IMR-90 (cell line): ENCODE measurements at places on chromosomes 2 and 18. TPM values are rescaled to one million over a fixed set of nuclear protein-coding genes. Genes with fewer than 3 reads are reported as not detected.

BCL2 gene
- total RNA-seq = 0.54 and 0.56 TPM in 2 replicates

PFN4 gene
- total RNA-seq = 0.28 and 0.36 TPM in 2 replicates

TRIM54 gene
- total RNA-seq = under 0.01 TPM in 1 of 2 replicates, not detected in the other

GCG gene
- total RNA-seq = not detected in 2 replicates

SKOR2 gene
- total RNA-seq = not detected in 2 replicates

ALK gene
- not detected in 2 replicates for total RNA-seq

GGCX gene
- 31.9 and 35.0 TPM in 2 replicates for total RNA-seq

MYOM1 gene
- under 0.01 TPM in 2 replicates for total RNA-seq

TUBB8B gene
- not detected in 2 replicates for total RNA-seq

AGAP1 gene
- 11.7 and 15.1 TPM in 2 replicates for total RNA-seq

- DNase-seq = no peak
These were observed at the start of gene CDKL4 for GRCh38 chr2:39243469-39244123. Gene CDKL4, minus strand, starts transcription at chr2:39243970.

DNA sequence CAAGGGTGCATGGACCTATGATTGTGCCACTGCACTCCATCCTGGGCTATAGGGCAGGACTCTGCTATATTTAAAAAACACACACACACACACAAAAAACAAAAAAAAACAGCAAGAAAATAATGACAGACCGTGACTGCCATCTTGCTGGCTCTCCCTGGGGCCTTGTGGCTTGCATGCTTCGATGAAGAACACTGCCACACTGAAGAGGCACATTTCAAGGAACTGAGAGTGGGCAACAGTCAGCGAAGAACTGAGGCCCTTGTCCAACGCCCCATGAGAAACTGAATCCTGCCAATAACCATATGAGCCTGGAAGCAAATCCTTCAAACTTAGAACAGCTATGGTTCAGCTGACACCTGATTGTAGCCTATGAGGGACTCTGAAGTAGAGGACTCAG, 158.1 kb downstream of the CCBE1 start:
- no peak for DNase-seq

GRCh38 chr2:240482141-240482540, 46.7 kb downstream of the GPC1 start:
- no peak for DNase-seq

GRCh38 chr2:38737925-38738324, 13.2 kb downstream of the SRSF7 start:
- DNase-seq = no peak

DNA sequence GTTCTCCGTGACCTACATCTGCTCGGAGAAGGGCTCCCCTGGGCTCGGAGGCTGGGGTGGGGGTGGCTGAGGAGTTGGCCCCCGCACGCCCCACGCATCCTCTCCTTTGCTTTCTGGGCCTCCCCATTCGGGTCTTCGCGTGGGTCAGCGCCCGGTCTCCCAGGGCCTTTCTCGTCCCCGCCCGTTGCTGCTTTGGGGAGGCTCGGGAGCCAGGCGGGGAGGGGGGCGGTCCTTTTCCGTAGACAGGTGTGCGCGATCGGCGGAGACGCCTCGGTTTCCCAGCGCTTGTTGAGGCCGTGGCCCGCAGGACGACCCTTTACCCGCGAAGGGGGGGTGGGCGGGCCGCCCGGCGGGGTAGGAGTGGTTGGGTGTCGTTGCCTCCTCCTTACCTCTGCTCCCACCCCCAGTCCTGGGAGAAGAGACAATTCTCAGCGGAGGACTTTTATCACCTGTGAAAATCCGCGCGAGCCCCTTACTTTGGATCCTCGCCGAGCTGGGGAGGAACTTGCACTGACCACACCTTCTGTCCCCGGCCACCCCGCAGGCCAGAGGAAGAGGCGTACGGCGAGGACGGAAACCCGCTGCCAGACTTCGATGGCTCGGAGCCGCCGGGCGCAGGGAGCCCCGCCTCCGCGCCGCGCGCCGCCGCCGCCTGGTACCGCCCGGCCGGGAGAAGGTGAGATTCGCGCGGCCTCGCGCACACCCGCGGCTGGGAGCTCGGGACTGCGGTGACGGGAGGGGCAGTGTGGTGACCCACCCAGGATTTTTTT, 2.6 kb downstream of the ADCYAP1 start:
- DNase-seq = no peak

DNA sequence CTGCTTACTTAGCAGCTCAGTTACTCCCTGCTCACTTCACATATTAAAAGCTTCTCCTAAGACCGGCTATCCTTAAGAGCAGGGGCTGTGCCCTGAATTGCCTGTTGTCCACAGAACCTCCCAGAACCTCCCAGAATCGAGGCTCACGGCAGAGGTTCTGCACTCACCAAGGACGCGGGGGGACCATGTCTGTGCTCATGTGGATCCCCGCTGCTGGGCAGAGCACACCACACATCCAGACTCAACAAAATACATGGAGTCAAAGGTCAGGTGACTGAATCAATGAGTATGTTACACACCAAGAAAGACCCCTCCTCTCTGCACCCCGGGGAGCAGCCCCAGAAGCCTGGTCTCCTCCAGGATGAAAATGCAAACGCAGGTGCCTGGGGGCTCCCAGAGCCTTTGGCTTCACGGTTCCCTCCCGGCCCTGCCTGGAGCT, 149.0 kb downstream of the MBP start:
- DNase-seq = no peak

GRCh38 chr2:30686669-30687068, 120.6 kb downstream of the CAPN13 start:
- DNase-seq = no peak

- no peak for DNase-seq
These were observed 97.2 kb downstream of the DTNA start for GRCh38 chr18:34807106-34807796.

GRCh38 chr2:17319090-17319489, 199.2 kb downstream of the RAD51AP2 start:
- DNase-seq = no peak

DNA sequence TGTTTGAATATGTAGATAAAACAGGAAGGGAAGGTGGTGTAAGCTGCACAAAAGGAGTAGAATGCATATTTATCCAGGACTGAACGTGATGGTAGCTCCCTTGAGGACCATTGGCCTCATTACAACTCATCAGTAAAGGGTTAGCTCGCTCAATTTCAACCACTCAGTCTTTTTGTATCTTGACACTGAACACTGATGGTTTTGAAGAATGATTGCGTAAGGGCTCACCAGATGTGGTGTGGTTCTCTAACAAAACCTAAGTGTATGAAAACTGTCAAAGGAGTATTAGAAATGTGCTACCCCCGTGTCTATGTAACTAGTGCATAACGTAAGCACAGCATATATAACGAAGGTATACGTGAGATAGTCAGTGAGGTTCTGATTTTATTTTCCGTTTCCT, 272.4 kb upstream of the THSD7B start:
- DNase-seq = no peak

DNA sequence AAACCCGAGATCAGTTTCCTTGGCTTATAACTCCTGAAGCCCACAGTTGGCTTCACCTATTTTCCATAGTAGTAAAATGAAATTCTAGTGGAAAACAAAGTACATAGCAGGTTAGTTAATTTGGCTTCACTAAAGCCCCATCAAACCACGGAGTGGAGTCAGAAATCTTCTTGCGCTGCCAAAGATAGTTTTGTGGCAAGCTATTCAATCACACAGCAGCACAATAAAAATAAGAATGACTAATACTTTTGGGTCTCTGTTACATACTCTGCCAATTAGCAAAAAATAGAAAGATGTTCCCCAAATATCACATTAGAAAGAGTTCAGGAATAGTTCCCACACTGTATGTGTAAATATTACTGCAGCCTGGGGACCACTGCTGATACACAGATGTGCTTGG, 175.2 kb upstream of the NOL4 start:
- DNase-seq = no peak

DNA sequence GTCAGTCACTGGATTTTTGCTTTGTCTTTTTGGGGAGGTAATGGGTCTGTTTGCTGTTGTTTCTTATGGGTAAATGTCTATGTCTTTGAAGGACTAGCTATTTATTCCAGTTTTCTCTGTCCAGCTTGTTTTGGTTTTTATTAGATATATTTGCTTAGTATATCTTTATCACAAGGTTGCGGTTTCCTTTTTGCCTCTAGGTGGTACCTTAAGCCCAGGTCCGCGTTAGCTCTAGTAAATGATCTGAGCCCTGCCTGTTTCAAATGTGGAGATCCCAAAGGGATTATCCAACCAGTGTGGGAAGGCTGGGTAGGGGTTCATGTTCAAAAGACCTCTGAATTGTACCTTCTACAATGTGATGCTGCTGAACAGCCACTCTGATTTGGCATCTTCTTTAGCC, 114.5 kb downstream of the MYO3B start:
- no peak for DNase-seq

- no peak for DNase-seq
These were observed 31.6 kb downstream of the ZNF532 start for GRCh38 chr18:58896268-58896667.

- no peak for DNase-seq
These were observed 44.4 kb downstream of the EXOC6B start for GRCh38 chr2:72781480-72781879.

DNA sequence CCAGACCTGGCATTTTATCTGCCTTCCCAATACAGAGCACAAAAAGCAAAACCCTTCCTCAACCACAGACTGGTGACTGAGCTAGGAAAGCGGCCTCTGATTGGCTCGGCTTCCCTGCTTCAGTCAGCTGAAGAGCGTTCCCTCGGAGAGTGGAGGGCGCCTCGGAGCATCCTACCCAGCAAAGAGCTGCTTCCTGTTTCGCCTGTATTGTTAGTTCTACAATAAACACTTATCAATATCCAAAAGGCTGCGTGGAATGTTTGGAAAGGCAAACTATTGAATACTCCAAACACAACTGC, 125.0 kb downstream of the CACNB4 start:
- peak; percentile 29 for DNase-seq

- DNase-seq = peak; percentile 77
These were observed 52.1 kb downstream of the SLC38A11 start for GRCh38 chr2:164903204-164903603.

GRCh38 chr2:37786191-37786698, 114.8 kb upstream of the CDC42EP3 start:
- no peak for DNase-seq

- no peak for DNase-seq
These were observed 237.6 kb downstream of the DYSF start for GRCh38 chr2:71690876-71691475.

- no peak for DNase-seq
These were observed 267.2 kb upstream of the FSIP2 start for GRCh38 chr2:185471441-185471840.

DNA sequence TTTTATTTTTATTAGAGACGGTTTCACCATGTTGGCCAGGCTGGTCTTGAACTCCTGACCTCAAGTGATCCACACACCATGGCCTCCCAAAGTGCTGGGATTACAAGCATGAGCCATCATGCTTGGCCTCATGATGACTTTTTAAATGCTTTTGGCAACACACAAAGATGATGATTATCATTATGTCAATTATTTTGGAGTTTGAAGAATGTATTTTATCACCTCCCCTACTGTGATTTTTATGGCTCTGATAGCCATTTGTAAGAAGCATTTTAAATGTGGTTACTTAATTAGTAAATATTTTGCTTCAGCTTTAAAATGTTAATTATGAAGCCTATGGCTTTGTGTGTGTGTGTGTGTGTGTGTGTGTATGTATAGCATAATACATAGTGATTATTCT, 45.1 kb upstream of the RAB27B start:
- DNase-seq = no peak

DNA sequence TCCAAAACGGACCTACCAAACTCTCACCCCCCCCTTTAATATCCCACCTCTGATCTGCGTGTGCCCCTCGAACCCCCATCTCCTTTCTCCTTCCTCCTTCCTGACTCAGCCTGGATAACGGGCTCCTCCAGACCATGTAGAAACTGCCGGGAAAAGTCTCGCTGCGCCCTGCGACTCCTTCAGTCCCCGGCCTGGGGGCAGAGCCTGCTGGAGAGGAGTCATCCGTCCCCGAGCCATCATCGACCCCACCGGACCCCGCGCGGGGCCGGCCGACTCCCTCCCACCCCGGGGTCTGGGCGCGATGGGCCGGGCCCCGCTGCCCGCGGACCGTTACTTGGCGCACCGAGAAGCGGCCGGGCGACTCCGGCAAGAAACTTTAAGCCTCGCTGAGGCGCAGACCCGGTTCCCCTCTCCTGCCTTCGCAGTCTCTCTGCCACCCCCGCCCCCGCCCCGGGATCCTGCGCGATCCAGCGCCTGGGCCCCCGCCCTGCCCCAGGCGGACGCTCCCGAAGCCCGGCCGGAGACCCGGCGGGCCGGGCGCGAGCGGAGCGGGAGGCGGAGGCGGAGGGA, 3.4 kb downstream of the ZEB2 start:
- no peak for DNase-seq

GRCh38 chr18:53950545-53950944, 273.9 kb downstream of the MBD2 start:
- no peak for DNase-seq

- no peak for DNase-seq
These were observed 92.9 kb upstream of the SP3 start for GRCh38 chr2:174058026-174058425.

- no peak for DNase-seq
These were observed 18.5 kb downstream of the CD226 start for GRCh38 chr18:69929041-69929774.

GRCh38 chr2:198044777-198045176, 240.4 kb downstream of the PLCL1 start:
- DNase-seq = no peak

DNA sequence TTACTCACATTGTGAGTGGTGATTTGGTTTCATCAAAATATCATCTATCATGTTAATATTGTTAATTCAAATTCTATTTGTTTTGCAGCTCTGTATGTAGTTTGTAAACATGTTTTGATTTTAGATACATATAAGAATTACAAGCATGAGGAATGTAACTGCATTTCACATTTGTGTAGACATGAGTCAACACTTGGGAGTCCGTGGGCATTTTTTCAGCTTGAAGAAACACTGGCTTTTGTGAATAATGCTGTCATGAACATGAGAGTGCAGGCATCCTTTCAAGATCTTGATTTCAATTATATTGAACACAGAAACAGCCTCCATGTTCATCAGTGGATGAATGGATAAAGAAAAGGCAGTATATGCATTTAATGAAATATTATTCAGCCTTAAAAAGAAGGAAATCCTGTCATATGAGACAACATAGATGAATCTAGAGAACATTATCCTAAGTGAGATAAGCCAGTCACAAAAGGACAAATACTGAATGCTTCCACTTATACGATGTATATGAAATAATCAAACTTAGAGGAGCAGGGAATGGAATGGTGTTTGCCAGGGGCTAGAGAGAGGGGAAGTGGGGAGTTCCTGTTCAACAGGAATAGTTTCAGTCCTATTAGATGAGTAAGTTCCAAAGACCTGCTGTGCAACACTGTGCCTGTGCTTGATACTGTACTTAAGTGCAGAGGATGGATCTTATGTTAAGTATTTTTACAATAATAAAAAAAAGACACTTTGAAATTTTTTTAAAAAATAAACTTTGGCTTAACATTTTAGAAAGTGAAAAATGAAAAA, 194.9 kb downstream of the LRATD1 start:
- peak; percentile 1 for DNase-seq

- peak; percentile 17 for DNase-seq
These were observed 686.9 kb upstream of the NRXN1 start for GRCh38 chr2:51718881-51719280.
